Stimulated activated CD4-positive, alpha-beta T cell treated with anti-CD3 and anti-CD28 coated beads, TNF-alpha, amount 100 ng/mL, for 24 hours (primary cell): ENCODE measurements at places on chromosomes 1 and 21.

GRCh38 chr21:27557356-27557755 lies 590.5 kb upstream of the ADAMTS5 start:
- DNase-seq = no peak

- no peak for DNase-seq
Measured at GRCh38 chr1:219782311-219782710, 146.0 kb downstream of the SLC30A10 start.

DNA sequence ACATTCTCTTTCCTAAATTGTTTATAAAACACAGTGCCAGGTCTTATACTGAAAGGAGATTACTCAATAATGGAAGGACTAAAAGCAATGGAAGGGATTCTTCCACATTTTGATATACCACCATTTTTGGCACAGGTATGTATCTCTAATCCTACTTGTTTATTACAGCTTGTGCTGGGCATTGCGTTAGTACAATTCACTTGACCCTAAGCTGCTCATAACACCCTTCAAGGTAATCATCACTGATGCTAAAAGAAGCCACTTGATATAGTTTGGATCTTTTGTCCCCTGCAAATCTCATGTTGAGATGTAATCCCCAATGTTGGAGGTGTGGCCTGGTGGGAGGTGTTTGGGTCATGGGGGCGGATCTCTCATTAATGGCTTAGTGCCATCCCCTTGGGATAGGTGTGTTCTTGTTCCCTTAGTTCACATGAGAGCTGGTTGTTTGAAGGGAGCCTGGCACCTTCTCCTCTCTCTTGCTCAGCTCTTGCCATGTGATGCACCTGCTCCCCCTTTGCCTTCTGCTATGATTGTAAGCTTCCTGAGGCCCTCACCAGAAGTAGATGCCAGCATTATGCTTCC lies 71.1 kb downstream of the NIBAN1 start:
- DNase-seq = no peak

DNA sequence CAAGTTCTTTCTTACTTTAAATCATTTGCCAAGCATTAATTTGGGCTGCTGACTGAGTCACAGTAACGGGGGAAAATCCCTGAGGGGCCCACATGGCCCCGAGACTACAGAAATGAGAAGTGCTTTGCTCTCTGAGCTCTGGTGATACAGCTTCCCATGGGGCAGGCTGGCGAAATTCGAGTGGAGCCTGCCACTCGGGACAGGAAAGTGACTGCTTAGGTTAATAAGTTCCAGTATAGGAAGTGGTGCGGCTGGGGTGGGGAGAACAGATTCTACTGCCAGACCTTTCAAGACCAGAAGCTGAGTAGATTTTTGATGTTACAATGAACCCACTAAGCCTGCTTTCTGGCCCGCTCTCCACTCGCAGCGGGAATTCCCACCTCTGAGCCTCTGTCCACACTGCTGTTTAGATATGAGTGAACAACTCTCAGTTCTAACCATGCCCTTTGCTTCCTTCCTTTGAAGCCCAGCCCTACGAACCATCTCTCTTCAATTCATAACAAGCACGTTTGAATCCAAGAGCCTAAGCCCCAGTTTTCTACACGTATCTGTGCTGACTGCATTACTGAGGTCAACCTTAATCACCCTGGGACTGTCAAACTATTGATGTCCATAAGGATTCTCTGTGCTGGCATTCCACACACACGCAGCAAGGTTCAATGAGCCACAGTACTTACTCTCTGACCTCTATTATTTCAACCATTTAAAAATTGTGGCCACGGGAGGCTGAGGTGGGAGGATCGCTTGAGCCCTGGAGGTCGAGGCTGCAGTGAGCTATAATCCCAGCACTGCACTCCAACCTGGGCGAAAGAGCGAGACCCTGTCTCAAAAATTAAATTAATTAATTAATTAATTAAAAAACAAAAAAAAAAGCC lies 9.6 kb downstream of the ZBTB17 start:
- DNase-seq = peak; percentile 76

- no peak for DNase-seq
Measured at GRCh38 chr21:21034036-21034435, 35.8 kb downstream of the NCAM2 start.
